ENCODE measurements at places on chromosomes 4 and X.

DNA sequence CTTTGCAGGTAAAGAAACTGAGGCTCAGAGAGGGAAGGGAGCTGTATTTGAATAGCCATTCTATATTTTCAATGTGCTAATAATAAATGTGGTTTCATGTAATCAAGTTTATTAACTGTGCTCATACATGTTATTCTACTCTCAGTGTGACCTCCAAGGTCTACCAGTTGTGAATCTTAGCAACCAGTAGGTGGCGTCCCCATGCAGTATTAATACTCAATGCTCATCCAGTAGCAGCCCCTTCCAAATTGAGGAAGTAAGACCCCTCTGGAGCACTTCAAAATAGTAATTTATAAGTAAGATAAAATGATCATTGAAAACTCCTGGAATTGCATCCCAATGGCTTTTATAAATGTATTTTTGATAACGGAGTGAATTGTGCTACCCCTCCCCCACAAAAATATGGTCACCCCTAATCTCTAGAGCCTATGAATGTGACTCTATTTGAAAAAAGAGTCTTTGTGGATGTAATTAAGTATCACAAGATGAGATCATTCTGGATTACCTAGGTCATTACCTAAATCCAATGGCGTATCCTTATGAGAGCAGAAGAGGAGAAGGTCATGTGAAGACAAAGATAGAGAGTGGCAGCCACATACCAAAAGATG lies 20.4 kb upstream of the SEPSECS start:
- peak; percentile 24 for DNase-seq

DNA sequence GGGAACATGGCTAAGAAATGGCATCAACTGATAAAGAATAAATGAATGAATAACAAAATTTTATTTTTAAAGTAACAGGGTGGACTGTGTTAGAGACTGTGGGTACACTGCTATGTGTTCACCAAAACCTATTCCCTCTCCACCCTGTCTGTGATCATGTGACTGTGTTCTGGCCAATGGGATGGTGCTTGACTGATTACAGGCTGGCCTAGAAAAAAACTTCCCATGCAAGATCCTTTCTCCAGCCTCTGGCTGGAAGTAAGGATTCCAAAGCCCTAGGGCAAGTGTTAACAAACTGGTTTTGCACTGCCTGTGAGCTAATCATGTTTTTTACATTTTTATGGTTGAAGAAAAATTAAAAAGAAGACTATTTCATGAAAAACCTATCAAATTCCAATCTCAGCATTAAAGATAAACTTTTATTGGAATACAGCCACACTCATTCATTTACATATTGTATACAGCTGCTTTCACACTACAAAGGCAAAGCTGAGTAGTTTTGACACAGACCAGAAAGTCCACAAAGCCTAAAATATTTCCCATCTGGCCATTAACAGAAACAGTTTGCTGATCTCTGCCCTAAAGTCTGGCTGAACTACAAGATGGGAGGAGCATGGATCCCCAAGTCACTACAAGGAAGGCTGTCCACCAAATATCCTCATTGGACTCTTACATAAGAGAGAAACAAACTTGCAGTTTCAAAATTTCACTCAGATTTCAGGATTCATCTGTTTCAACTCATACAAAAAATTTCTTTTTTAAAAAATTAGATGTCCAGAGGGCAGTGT lies 133.2 kb downstream of the ARHGAP6 start:
- no peak for DNase-seq

- DNase-seq = no peak
Observed at GRCh38 chr4:140351093-140352075, 22.1 kb upstream of the SCOC start.

- DNase-seq = no peak
Observed at GRCh38 chr4:100042711-100043110, 92.6 kb upstream of the H2AZ1 start.

GRCh38 chr4:189129044-189129694 lies 811.5 kb upstream of the FRG1 start:
- DNase-seq = no peak

- no peak for DNase-seq
Observed at GRCh38 chr4:104989371-104989770, 157.3 kb upstream of the TET2 start.

DNA sequence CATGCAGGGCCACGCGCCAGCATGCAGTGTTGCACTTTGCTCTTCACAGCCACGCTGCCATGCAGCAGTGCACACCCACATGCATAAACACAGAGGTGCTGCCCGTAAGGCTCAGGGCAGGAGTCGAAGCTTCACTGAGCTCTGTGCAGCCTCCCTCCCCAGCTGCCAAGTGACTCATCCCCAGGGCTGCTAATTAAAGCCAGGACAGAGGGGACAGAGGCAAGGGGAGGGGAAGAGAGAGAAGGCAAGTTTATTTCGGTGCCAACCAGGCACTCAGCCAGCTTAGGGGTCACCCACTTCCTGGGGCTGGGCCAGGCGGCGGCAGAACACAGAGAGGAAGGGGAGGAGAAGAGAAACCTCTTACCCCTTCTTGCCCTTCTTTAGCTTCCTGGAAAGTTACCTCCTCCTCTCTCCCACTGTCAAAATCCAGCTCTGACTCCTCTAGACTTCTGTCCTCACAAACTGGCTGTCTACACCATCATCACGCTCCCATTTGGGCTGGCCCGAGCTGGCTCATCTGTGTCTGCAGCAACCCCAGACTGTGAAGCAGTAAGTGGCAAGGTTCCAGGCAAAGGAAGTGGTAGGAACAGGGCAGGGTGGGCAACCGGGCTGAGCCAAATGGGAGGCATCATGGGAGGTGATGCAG lies 6.2 kb upstream of the IQSEC2 start:
- DNase-seq = no peak
